ENCODE measurements at places on chromosomes 16 and 17.

- no peak for DNase-seq
Observed at GRCh38 chr17:77127735-77128361, 12.9 kb upstream of the SEC14L1 start.

- DNase-seq = no peak
Observed at GRCh38 chr17:63741143-63741407, 524 bp downstream of the STRADA start.

GRCh38 chr16:25060920-25061319 is 45.8 kb upstream of the ARHGAP17 start:
- no peak for DNase-seq

DNA sequence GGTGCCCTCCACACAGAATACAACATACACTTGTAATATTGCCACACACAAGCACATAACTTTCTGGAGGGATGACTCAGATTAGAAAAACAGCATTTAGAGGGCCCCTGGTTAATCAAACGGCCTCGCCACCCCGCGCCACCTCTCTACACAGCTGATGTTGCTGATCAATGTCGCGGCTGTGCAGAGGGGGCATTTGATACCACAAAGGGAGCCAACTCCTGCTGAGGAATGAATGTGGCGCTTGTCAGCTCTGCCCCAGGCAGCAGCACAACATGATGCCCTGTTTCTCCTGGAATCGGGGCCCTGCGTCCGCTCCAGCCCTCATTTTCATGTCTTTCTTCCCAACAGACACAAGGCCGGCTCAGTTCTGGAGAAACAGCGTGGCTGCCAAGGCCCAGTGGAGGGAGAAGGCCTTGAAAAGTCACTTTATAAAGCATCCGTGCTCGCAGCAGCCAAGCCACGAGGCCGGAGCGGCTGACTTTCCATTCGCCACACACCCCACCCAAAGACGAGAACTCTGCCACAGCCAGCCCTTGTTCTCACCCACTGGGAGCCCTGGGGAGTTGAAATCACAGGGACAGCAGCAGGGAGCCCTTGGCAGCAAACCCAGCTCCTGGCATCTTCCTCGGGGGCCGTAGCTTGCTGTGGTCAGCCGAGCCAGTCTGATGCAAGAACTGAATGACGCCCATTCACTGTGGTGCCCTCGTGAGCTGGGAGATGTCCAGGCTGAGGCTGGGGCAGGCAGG is 65.6 kb downstream of the XYLT1 start:
- no peak for DNase-seq

- DNase-seq = no peak
Observed at GRCh38 chr16:80389338-80389737, 151.5 kb upstream of the DYNLRB2 start.

- no peak for DNase-seq
Observed at GRCh38 chr17:32124985-32125847, 17.1 kb upstream of the RHOT1 start.

DNA sequence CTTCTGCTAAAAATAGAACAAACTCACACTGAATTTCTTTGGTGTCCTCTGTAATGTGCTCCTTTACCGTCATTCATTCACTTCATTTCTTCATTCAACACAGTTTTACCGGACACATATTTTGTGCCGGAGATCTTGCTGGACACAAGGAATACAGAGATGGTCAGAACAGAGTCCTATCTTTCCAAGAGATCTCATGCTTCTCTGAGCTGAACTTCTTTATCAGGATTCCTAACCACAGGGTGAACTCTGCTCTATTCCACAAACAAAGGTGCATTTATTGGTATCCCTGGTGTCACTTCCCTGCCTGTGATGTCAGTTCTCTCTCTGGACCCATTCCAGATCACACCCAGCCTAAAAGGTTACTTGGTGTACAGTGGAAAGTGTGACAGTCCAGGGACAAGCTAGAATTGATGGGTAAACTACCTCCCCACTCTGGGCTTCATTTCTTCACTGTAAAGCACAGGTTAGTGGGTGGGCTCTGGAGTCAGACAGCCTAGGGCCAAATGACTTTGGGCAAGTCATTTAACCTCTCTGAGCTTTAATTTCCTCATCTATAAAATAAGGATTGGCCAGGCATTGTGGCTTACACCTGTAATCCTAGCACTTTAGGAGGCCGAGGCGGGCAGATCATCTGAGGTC is 4.2 kb downstream of the IFI35 start:
- no peak for DNase-seq

DNA sequence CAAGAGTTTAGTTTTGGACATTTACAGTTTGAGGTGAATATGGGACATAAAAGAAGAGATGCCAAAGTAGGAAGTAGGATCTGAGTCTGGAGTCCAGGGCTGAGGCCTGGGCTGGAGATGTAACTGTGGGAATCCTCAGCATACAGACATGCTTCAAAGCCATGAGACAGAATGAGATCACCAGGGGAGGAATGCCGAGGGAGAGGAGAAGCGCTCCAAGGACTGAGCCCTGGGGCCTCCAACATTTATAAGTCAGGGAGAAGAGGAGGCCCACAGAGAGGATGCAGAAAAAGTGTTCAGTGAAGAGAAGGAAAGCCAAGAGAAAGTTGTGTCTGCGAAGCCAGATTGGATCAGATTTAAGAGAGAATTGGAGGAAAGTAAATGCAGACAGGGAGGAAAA is 277.5 kb upstream of the MYOCD start:
- DNase-seq = peak; percentile 21

DNA sequence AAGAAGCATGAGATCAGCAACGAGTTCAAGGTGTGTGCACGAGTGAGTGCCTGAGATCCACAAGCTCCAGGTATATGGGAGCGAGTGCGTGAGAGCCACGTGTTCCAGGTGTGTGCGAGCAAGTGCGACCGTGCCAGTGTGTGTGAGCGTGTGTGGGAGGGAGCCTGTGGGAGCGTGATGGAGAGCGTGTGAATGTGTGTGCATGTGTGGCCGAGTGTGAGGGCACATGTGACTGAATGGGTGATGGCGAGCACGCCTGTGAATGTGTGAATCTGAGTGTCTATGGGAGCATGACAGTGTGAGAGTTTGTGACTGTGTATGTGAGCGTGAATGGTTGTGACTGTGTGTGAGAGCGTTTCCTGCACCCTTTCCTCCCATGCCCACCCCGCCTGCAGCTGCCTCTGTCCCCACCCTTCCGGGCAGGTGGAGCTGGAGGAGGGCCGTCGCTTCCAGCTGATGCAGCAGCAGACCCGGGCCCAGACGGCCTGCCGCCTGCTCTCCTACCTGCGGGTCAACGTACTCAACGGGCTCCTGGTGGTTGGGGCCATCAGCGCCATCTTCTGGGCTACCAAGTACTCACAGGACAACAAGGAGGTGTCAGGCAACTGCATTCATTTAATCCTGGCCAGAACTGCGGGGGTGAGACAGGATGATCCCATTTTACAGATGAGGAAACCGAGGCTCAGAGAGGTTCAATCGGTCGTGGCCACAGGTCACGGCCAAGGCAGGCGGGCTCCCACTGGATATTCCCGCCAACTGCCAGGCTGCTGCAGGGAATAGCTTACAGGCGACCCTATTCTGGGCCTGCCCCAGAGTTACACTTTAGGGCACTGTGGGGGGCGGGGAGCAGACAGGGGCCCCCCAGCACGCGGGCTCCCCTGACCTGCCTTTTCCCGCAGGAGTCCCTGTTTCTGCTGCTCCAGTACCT is 3.7 kb downstream of the TMC8 start:
- no peak for DNase-seq

- peak; percentile 82 for DNase-seq
Observed at GRCh38 chr17:35969558-35970380, 11.5 kb downstream of the CCL16 start.

GRCh38 chr17:63830904-63831491 is 3.5 kb upstream of the FTSJ3 start:
- DNase-seq = no peak

- DNase-seq = no peak
Observed at GRCh38 chr17:20105539-20106280, 96.6 kb downstream of the SPECC1 start.

DNA sequence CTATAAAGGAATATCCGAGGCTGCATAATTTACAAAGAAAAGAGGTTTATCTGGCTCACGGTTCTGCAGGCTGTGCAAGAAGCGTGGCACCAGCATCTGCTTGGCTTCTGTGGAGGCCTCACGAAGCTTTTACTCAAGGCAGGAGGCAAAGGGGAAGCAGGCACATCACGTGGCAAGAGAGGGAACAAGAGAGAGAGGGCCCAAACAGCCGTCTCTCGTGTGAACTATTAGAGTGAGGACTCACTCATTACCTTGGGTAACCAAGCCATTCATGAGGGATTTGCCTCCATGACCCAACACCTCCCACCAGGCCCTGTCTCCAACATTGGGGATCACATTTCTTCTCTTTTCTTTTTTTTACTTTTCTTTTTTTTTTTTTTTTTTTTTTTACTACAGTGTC is 7.5 kb upstream of the ALKBH5 start:
- DNase-seq = no peak

DNA sequence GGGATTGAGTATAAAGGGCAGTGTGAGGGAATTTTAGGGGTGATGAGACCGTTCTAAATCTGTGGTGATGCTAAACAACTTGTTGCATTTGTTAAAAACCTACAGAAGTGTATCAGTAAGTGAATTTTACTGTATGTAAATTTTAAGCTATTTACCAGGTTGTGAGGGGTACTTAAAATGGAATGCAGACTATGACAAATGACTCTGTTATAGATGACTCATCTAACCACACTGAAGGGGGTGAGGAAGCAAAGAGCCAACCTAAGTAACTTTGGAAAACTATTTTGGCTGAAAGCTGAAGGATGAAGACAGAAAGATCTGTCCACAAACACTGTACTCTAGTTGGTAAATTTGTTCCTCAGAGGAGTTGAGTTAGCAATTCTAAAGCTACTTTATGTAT is 5.3 kb upstream of the MKS1 start:
- DNase-seq = peak; percentile 86

GRCh38 chr16:67877064-67877463 is 4.2 kb downstream of the EDC4 start:
- DNase-seq = no peak

DNA sequence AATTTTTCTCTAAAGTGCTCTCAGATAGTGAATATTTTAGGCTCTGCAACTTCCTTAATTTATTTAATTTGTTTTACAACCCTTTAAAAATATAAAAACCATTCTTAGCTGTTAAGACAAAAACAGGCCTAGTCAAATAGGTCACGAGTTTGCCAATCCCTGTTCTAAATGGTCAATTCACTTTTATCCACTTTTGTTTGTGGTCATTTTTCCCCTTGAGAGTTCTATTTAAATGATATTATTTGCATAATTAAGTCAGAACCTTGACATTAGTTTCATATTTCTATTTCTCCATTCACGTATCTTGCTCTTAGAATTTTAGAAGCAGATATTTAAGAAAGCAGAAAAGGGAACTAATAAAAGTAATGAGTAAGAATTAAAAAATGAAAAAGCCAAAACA is 4.0 kb downstream of the AMFR start:
- no peak for DNase-seq

GRCh38 chr17:29444589-29444988 is 54.4 kb downstream of the TAOK1 start:
- peak; percentile 18 for DNase-seq

DNA sequence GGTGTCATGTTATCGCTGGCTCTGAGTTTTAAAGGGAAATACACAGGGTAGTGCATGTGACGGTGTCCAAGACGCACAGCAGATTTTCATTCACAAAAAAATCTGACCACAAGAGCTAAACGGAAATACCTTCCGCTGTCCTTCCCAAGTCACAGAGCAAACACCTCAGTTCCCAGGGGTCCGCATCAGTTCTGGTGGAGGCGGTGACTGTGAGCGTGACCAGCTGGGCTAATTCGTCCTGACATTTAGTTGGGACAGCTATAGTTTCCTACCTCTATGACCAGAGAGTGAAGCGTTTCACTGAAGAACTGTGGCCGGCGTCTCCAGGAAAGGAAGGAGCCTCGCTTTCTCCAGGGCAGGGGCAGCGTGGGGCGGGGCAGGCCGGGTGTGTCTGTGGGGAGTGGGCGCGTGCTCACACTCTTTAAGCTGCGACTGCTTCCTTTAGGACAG is 10.5 kb upstream of the FASN start:
- no peak for DNase-seq

DNA sequence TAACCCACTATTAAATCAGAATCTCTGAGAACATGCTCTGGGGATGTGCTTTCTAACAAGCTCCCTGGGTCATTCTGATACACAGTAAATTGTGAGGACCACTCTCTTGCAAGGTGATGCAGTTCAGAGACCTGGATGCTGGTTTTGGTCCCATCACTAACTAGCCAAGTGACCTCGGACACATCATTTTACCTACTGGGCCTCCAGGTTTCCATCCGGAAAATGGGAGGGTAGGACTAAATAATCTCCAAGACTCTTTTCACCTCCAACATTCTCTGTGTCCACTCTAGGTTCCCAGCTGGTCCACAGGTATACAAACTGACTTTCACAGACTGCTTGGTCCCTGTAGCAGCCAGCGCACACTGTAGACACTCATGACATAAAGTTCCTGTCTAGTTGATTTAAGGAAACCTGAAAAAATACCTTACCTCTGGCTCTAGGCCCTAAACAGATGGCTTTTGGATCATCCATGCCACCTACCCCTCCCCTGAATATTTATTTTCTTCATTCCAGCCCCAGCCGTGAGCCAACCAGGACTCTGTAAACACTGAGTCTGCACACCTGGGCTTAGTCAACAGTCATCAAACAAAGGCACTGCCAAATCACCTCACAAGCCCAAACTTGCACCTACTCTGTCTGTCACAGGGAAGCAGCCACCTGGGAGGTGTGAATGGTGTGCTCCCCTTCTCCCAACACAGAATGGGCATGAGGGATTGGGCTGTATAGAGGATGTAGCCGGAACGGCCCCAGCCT is 51.3 kb upstream of the MRPS23 start:
- DNase-seq = no peak

DNA sequence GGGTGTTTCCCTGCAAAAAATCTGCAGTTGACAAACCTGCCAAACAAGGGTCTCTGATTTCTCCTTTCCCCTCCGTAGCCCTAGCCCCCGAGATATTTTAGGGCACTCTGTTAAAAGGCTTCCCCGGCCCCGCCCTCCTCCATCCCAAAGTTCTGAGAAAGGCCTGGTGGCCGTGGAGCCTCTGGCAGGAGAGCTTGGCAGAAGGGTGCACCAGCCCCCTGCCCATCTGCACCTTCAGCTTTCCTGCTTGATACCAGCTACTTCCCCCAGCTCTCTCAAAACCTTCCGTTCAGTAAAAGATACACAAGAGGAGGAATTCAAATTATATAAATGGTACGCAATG is 711 bp upstream of the CANT1 start:
- DNase-seq = no peak

GRCh38 chr17:3513305-3514035 is 37.7 kb downstream of the ASPA start:
- DNase-seq = no peak

- no peak for DNase-seq
Observed at GRCh38 chr16:56774016-56774680, 44.2 kb downstream of the NUP93 start.
